Stimulated activated CD4-positive, alpha-beta T cell treated with anti-CD3 and anti-CD28 coated beads, Interleukin-1b, Interleukin-23, amount 100 ng/mL, for 48 hours (primary cell): ENCODE measurements at places on chromosomes 3 and 15.

- no peak for DNase-seq
Observed at GRCh38 chr3:126100634-126101301, 16.8 kb upstream of the SLC41A3 start.

- DNase-seq: no peak
Observed at GRCh38 chr3:178459038-178459410, 77.2 kb upstream of the KCNMB2 start.

- no peak for DNase-seq
Observed at GRCh38 chr3:196621611-196622010, 17.9 kb upstream of the NRROS start.

DNA sequence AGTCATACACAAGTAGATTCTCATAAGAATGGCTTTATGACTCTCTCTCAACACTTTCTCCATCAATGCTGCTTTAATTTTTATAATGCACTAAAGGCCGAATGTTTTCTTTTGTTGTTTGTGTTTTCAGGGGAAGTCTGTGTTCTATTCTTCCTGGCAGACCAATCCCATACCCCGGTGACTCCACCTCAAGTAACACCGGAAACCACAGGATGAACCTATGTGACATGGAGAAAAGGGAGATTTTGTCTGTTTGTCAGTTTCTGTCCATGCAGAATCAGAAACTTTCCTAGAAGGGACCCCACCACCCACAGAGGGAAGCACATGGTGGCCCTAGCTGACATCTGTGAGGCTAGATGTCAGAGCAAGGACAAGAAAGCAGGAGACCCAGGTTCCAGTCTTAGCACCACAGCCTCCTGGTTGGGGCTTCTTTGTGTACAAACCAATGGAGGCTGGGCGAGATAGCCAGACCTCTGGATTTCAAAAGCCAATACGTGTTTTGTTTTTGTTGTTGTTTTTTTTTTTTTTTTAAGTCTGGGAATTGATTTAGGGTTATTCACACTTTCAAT lies 109.0 kb downstream of the OSBPL10 start:
- no peak for DNase-seq

DNA sequence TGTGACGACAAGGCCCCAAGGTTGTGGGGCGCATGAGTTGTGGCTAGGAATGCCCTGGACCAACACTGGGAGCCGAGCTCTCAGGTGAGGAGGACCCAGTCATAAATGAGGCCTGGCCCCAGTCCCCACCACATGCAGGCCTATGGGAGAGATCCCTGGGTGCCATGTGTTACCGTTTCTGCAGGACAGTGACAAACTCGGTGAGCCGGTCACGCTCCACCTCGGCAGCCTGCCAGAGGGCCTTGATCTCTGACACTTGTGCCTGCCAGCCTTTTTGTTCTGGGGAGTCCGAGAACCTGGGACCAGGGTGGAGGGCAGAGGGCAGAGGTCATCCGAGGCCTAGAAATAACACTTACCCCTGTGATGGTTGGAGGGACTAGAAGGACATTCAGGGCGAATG lies 27.7 kb upstream of the HHATL start:
- DNase-seq: no peak

GRCh38 chr3:189698811-189699210 lies 67.6 kb downstream of the TP63 start:
- no peak for DNase-seq

- DNase-seq: no peak
Observed at GRCh38 chr15:39502082-39502447, 78.8 kb upstream of the THBS1 start.

DNA sequence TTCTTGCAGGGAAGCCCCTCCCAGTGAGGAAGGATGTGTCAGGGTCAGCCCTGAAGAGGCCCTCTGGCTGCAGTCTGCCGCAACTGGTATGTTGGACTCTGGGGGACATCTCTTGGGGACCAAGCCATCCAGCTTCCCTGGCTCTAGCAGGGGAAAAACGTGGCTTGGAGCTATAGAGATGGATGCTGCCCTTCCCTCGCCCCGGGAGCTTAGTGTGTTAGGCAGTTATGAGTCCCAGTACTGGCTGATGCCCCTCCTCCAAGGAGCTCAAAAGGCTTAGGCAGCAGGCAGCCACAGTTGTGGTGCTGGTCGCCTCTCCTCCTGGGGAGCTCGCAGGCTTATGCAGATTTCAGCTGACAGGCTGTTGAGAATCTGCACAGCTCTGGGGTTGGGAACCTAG lies 353.1 kb upstream of the GBE1 start:
- no peak for DNase-seq

- no peak for DNase-seq
Observed at GRCh38 chr15:52727815-52728214, 48.6 kb upstream of the ATOSA start.

GRCh38 chr3:184746131-184747120 lies 34.6 kb upstream of the MAGEF1 start:
- no peak for DNase-seq

- no peak for DNase-seq
Observed at GRCh38 chr3:50418850-50419249, 59.5 kb upstream of the TMEM115 start.
